ENCODE measurements at places on chromosomes 5 and 9. TPM values are rescaled to one million over a fixed set of nuclear protein-coding genes. Genes with fewer than 3 reads are reported as not detected.

Gene CNTLN
- total RNA-seq, result 8.9 TPM

Gene LRRC19
- not detected for total RNA-seq

Gene STRBP
- 3.3 TPM for total RNA-seq

Gene FBXO10
- 22.9 TPM for total RNA-seq

Gene IFNA2
- total RNA-seq, result not detected

Gene MCC
- 95.9 TPM for total RNA-seq

Gene LCN12
- total RNA-seq, result 0.51 TPM

Gene CMYA5
- 0.28 TPM for total RNA-seq

Gene SV2C
- total RNA-seq, result not detected

Gene SVEP1
- total RNA-seq, result 9.2 TPM

Gene NUTM2G
- total RNA-seq, result not detected

Gene PPIC
- 70.4 TPM for total RNA-seq

Gene RNF180
- 15.2 TPM for total RNA-seq

Gene TXNDC8
- total RNA-seq, result not detected

Gene DOCK8
- total RNA-seq, result under 0.01 TPM

Gene GPRIN1
- total RNA-seq, result 7.3 TPM

Gene GLRA1
- not detected for total RNA-seq

Gene EFNA5
- 4.2 TPM for total RNA-seq

Gene SLC6A19
- not detected for total RNA-seq

Gene DMGDH
- total RNA-seq, result 0.30 TPM

Gene FAM169A
- total RNA-seq, result 0.74 TPM

Gene CCDC171
- 2.4 TPM for total RNA-seq

Gene SPZ1
- not detected for total RNA-seq

Gene CYSRT1
- 0.30 TPM for total RNA-seq

Gene MACROH2A1
- total RNA-seq, result 269 TPM

Gene IFNA10
- not detected for total RNA-seq

Gene AKNA
- 6.3 TPM for total RNA-seq

Gene CDC23
- total RNA-seq, result 24.6 TPM

Gene FSTL4
- not detected for total RNA-seq

Gene HSPA5
- total RNA-seq, result 424 TPM

Gene PRLR
- 0.89 TPM for total RNA-seq

Gene PCDHB6
- 0.30 TPM for total RNA-seq

Gene DUSP1
- 39.8 TPM for total RNA-seq

Gene NEUROG1
- total RNA-seq, result not detected

Gene LCN9
- total RNA-seq, result not detected

Gene PRXL2C
- 9.5 TPM for total RNA-seq

Data from smooth muscle cell of the umbilical artery (primary cell).